ENCODE measurements at places on chromosomes 3 and 15.

DNA sequence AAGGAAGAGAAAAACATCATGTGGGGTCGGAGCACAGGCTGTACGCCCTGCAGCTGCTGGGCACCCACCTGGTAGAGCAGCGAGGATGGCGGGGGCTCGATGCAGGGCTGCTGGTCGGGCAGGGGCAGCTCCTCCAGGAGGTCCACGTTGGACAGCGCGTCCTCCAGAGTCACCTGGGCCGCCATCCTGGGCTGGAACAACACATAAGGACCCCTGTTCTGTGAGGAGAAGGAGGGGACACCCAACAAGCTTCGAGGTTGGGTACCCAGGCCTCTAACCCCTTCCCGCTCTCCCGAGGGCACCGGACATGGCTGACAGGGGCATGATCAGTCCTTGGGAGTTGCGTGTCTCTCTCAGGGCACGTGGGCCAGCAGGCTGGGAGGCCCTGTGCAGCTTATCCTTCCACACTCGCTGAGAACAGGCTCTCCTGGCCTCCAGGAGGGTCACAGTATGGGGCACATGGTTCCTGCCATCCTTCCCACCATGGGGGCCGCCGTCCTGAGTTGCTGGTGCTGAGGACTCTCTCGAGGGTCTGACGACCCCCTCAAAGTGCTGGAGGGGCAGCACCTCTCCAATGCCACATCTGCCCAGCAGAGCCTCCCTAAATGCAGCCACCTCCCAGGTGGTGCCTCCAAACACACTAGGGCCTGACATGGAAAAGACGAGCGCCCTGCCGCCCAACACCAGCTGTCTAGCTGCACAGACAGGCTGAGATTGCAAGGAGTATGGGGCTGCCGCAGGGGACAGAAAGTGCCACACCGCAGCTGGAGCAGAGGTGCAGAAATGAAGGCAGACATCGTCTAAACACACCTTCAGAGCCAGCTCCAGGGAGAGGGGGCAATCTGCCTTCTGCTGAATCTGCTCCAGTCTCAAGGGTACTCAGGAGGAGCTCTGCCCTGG lies 32.8 kb downstream of the CYFIP1 start:
- DNase-seq: no peak

GRCh38 chr3:66195347-66195783 lies 25.4 kb upstream of the SLC25A26 start:
- DNase-seq: peak; percentile 55

- DNase-seq: peak; percentile 89
Measured at GRCh38 chr3:8658306-8659212, 14.0 kb upstream of the SSUH2 start.

DNA sequence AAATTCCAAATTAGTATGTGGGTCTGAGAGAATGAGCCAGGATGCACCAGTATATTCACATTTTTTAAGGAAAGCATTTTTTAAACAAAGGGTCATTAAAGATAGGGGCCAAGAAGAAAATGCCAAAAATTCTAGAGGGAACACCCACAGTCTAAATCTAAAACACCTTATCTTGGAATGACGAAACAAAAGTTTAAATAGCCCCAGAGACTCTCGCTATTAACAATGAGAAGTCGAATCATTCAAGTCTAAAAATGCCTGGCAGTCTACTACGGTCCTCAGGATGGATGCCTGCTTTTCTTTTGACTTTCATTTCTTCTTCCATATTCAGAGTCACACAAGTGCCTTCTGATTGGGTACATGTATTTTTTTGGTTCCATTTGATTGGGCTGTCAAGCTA lies 66.3 kb downstream of the SSUH2 start:
- no peak for DNase-seq

DNA sequence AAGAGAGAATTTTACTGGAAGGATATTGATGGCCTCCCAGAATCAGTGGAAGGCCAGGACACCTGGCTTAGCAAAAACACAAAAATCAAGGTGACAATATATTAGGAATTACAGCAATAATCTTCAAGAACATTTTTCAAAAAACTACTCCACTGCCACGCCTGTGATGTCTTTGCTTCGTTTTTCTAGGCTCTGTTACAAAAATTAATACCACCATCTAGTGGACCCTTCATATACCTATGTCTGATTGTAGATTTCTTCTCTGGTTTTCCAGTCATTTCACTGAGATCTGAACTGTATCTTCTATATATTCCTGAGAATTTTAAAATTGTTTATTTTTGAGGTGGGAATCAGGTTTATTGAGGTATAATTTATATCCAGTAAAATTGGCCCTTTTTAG lies 5.6 kb upstream of the SLC33A1 start:
- DNase-seq: peak; percentile 37

DNA sequence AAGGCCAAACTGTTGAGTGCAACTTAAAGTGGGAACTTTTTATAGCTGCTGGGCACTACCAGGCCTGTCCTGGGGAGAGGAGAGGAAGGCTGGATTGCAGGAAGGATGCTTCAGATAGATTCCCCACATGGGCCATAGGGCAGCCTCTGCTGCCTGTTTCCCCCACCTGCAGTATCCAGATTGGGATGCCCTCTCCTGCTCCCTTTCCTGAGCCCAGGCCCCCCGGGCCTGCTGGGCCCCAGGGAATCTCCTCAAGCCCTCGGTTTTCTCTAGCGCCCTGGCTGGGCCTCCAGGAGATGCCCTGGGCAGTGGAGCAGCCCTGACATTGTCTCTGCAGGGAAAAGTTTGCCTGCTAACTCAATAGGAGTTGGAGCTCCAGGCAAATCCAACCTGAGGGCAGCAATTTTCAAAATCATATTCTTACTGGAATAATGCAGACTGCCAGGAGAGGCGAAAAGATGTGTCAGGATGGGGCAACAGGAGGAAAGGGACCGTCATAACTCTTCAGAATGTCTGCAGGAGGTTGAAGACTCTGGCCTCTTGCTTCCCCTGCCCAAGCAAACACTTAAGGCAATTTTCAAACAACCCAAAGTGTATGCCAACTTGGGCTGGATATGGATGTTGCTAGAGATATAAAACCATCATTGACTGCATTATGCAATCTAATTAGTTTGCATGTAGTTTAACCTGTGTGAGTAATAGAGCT lies 4.4 kb downstream of the NR2F2 start:
- peak; percentile 49 for DNase-seq

DNA sequence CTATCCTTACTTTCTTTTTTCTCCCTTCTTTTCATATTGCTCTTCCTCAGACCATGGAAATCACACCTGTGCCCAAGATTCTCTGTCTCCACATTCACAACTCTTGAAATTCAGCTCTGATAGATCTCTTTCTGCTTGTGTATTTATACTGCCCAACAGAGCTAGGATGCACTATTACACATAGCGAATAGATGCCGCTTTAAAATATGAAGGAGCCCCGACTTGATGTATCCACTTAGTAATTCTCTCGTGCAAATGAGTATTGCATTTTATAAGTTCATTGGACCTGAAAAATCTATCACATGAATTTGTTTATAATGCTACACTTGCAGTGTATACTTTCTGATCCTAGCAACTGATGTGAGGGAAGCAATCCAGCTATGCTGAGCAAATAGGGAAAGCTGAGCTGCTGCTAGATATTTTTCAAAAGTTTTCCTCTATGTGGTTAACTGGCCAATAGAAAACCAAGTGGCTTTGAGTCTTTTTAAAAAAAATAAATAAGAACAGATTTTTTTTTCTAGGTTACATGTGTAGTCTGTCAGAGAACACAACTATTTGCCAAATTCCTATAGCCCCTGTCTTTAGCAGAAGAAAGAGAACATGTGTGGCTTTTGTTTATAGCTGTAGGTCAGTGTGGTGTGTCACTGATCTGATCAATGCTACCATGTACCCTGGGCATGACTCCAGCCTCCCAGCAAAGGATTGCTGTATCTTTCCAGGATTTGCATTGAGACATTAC lies 64.3 kb upstream of the LEKR1 start:
- DNase-seq: peak; percentile 36

DNA sequence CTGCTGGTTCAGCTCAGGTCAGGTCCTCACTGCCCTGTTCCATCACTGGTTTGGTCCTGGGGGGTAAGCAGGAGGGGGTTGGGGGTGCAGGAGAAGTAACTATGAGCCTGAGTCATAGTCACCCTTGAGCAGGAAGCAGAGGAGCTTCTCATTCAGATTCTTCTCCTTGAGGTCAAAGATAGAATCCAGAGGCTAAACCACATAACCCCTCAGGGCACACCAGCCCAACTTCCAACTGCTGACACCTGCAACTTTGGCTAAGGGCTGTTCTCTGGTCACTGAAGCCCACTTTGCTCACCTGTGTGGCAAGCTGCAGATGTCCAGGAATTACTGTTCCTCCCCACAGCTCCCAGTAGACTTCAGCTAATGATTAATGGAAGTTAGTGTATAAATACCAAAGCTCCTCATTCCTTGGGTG lies 48.8 kb upstream of the LRRFIP2 start:
- DNase-seq: no peak

GRCh38 chr15:66786708-66787488 lies 84.9 kb downstream of the SMAD6 start:
- no peak for DNase-seq

- DNase-seq: no peak
Measured at GRCh38 chr3:29711255-29711771, 430.4 kb downstream of the RBMS3 start.

DNA sequence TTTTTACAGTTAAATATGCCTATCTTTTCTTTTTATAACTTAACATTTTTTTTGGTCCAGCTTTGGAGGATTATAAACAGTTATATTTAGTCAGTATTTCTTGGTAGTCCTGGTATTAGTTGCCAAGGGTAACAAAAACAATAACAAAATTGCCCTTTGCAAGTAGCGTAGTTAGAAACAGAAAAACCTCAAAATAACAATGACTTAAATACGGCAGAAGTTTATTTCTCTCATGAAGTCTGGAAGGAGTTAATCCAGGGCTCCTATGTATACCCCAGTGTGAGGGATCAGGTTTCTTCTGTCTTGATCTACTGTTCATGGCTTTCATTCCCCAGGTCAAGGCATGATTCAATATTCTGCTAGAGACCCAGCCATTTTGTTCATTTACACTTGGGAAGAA lies 14.1 kb upstream of the MYH15 start:
- peak; percentile 27 for DNase-seq

- DNase-seq: no peak
Measured at GRCh38 chr15:62760538-62760937, 282.0 kb upstream of the TPM1 start.

DNA sequence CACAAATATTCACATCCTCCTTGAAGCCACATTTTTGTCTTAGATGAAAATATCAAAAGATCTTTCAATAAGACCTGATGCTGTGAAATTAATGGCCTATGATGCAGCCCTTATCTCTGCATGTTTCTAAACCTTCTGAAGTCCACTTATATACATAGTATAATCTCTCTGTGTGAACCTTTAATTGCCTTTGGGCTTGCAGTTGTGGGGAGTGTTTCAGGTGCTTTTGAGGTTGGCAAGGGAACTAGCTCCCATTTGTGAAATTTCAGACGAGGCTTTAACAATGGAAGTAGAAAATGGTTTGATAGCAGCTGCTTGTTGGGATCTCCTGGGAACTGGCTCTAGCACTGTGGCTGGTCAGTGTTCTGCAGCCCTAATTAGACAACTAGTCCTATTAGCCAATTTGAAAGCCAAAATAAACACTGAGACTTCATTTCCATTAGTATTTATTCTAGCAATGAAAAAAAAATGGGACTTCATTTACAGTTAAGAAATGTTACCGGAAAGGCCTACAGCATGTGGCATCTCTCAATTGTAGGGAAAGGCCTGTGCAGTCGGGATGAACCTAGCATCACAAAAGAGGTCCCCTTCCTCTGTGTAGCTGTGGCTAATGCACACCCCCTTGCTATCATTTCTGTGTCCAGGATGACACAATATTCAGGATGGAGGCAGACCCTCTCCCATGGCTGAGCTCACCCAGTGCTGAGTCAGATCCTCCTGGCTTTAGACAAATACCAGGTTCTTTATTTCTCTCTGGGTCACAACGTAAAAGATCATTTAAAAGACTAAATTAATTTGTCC lies 140.7 kb upstream of the TRIM42 start:
- DNase-seq: no peak

GRCh38 chr3:117172426-117172825 lies 462.8 kb downstream of the TUSC7 start:
- DNase-seq: no peak

GRCh38 chr15:83682476-83683088 lies 28.7 kb downstream of the ADAMTSL3 start:
- no peak for DNase-seq

GRCh38 chr3:19934098-19934566 lies at the start of gene EFHB:
Gene EFHB (minus strand): TSS chr3:19934217. CDS start chr3:19934018, 199 bp downstream.
- peak; percentile 31 for DNase-seq

GRCh38 chr15:45180648-45181436 lies 6.9 kb downstream of the SHF start:
- DNase-seq: no peak

DNA sequence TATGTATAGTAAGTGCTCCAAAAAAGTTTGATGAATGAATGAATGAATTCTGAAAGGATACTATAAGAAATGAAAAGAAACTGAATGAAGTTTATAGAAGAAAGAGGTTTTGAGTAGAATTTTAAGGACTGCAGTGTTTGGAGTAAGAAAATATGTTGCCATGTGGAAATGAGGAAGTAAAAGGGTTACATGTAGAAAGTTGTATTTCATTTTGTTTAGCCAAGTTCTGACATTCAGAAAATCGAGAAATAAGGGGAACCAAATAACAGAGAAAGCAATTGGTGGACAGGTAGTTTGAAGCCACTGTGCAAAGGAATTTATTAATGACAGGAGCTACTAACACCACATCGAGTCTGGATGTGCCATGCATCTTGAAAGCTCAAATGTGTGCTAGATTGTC lies 200.7 kb downstream of the SATB1 start:
- DNase-seq: no peak

DNA sequence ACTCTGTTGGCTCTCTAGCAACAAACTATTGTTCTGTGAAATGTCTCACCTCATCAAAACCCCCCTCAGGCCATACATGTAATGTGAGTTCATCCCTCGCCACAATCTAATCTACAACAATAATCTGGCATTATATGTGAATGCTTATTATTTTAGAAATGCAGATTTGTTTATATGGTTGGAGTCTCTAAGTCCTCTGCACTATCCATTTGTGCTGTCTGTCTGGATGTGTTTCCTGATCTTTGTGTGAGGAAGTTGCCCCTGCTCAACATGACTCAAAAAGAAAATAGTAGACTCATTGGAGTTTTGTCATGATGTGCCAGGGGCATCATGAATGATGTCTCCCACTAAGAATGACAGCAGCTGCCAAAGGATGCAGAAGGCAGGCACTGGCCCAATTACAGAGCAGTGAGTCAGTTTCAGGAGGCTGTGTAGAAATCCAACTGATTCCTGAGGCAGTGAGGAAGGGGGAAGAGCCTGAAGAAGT lies 161.6 kb upstream of the PDZRN3 start:
- DNase-seq: peak; percentile 97

GRCh38 chr3:85678713-85679112 lies 719.9 kb downstream of the CADM2 start:
- DNase-seq: no peak

DNA sequence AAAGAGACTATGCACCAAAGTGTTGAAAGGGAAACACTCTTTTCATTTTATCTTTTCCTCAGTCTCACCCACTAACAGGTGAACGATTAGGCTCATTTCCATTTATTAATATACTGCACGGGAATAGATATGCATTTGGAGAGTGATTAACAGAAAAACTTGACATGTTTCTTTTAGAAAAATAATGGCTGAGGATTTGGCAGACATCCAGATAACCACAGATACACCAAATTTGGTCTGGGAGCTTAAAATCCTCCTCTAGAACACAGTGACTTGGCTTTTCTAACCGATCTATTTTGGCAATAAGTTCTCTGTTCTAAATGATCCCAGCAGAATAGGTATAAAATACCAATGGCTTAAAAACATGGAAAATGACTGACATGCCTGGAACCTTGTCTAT lies 459.3 kb upstream of the SGO1 start:
- no peak for DNase-seq
